Brain microvascular endothelial cell (primary cell): ENCODE measurements at places on chromosomes 7 and 10.

DNA sequence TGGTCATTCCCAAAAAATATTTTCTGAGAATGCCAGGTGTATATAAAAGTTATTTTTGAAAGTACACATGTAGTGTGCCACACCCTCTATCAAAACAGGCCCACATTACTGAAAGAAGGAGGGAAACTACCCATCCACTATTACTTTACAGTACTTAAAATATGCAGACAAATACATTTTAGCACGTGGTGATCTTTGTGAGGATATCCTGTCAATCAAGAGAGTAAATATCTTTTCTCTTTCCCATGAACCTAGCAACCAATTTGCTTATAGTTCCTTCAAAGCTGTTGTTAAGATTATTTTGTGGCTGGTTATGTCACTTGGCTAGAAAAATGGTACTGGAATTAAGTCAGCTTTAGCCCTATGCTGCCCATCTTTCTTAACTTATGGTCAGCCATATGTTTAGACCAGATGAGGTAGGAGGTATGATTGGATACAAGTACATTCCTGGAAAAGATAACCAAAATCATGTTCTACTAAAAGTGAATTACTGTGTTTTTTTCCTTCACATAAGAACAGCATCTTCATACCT is 70.1 kb downstream of the AUTS2 start:
- DNase-seq, result no peak

DNA sequence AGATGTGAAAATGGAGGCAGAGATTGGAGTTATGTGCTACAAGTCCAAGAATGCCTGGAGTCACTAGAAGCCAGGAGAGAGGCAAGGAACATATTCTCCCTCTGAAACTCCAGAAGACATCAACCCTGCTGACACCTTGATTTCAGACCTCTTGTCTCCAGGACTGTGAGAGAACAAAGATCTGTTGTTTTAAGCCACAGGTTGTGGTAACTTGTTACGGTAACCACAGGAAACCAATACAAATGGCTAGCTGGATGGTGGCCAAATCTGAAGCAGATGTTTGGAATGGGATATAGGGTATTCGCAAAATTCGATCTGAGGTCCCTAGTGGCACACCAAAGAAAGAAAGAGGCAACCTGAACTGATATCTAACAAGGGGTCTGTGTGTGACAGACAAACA is 129.0 kb downstream of the HERPUD2 start:
- DNase-seq, result no peak

DNA sequence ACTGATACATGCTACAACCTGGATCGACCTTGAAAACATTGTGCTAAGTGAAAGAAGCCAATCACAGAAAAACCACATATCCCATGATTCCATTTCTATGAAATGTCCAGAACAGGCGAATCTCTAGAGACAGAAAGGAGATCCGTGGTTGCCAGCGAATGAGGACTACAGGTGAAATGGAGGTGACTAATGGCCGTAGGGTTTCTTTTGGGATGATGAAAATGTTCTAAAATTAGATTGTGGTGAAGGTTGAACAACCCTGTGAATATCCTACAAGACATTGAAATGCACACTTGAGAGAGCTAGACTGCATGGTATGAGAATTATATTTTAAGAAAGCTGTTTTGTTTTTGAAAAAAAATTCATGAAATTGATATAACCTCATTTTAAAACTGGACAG is 188.5 kb upstream of the PLXNA4 start:
- DNase-seq, result no peak

GRCh38 chr7:135321556-135321955 is 87.9 kb downstream of the STRA8 start:
- DNase-seq, result no peak
